ENCODE measurements at places on chromosomes 6 and 20. TPM values are rescaled to one million over a fixed set of nuclear protein-coding genes. Genes with fewer than 3 reads are reported as not detected.

SIRPD gene
- not detected for total RNA-seq

DNA sequence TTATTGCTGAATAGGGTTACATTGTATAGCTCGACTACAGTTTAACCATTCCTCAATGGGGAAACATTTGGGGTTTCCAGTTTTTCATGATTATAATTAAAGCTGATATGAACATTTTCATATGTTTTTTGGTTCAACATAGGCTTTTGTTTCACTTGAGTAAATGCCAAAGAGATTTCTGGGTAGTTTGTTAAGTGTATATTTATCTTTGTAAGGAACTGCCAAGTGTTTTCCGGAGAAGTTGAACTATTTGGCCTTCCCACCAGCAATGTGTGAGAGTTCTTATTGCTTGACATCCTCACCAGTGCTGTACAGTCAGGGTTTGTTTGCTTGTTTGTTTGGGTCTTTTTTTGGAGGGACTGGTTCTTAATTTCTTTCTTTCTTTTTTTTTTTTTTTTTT is 83.7 kb upstream of the RALY start:
- DNase-seq, result no peak

GRCh38 chr6:169343886-169344749 is 90.5 kb upstream of the THBS2 start:
- DNase-seq, result no peak

GRIK2 gene
- total RNA-seq, result 0.67 TPM

XKR7 gene
- not detected for total RNA-seq

- peak; percentile 90 for DNase-seq
These were observed at the start of gene B3GALT4 for GRCh38 chr6:33276864-33277662. Gene B3GALT4 (plus strand): TSS chr6:33277123. CDS start chr6:33277420, 297 bp downstream.

UBE2C gene
- total RNA-seq, result 0.38 TPM

GRCh38 chr6:126077810-126078776 is 91.8 kb downstream of the TRMT11 start:
- DNase-seq, result no peak

OGFR gene
- 16.4 TPM for total RNA-seq
